MM.1S (cell line): ENCODE measurements at places on chromosomes 13 and 19.

DNA sequence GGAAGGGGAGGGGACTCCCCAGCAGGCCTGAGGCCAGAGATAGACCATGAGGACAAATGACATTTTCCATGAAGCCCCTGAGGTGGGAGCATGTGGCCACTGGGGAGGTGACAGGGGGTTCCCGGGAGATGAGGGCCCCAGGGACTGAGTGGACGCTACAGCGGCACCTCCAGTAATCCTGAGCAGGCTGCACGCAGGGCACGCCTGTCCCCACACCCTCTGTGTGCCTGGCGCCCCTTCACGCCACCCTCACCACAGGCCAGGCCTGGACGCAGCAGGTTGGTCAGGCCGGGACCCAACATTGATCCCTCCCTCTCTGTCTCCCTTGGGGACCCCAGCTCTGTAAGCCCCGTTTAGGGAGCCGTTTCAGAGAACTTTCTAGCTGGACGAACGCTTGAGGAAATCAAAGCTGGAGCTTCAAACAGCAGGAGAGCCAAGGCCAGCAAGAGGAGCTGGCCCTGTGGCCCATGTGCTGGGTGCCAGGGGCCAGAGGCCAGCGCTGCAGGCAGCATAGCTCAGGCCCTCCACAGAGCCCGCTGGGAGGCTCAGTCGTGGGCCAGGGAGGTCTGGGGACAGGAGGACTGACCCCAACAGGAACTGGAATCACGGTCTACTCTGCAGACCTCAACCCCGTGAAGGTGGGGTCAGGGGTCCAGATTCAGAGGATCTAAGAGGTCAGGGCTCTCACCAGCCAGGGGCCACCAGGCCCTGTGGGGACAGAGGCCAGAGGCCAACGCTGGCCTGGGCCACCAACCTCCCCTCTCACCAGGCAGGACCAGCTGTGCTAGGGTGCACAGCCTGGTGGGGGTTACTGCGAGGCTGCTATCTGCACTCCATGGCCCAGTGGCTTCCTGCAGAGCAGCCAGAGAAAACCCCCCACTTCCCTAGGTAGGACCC lies 14.6 kb downstream of the LSM4 start:
- H3K4me3 ChIP-seq: no peak overlapping the region
- H3K36me3 ChIP-seq: no peaks in the 10 kb centered on the region
- H3K27ac ChIP-seq: no peak overlapping the region
- H3K4me1 ChIP-seq: peaks cover 18% of the 10 kb centered on the region

- H3K27ac ChIP-seq: no peak overlapping the region
- no peaks in the 10 kb centered on the region for H3K4me1 ChIP-seq
- no peak overlapping the region for H3K4me3 ChIP-seq
- H3K27me3 ChIP-seq: no peaks in the 10 kb centered on the region
Measured at GRCh38 chr19:5580161-5580571, 12.4 kb upstream of the TINCR start.

GRCh38 chr19:6215701-6216235 lies 64.0 kb downstream of the MLLT1 start:
- no peak for DNase-seq
- no peak overlapping the region for H3K27ac ChIP-seq
- no peak overlapping the region for H3K4me3 ChIP-seq
- H3K36me3 ChIP-seq: no peaks in the 10 kb centered on the region
- no peaks in the 10 kb centered on the region for H3K4me1 ChIP-seq

DNA sequence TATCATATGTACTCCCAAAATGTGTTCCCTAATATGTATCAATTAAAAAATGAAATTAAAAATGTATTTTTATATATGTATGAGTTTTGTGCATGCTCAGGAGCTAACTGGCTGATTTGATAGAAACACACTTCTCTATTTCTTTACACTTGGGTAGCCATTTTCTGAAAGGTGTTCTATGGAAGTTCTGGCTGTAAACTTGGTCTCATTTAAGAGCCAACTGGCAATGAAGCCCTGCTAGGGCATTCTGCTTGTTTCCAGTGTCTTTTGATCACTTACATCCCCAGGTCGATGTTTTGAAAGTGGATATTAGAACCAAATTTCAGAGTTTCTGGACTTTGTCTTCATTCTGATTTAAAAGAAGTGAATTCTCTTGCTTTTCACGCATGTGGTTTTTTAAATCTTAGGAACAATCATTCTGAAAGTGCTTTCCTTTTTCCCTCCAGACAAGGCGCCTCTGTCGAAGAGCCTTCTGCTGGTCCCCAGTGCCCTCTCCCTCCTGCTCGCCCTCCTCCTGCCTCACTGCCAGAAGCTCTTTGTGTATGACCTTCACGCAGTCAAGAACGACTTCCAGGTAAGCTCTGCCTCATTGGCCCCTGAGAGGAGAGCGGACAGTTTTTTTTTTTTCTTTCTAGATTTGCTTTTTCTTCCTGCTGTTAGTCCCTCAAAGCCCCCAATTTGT lies 20.1 kb downstream of the GPR18 start:
- no peak for DNase-seq
- H3K27me3 ChIP-seq: no peaks in the 10 kb centered on the region
- H3K36me3 ChIP-seq: no peaks in the 10 kb centered on the region
- no peak overlapping the region for H3K27ac ChIP-seq

- DNase-seq: no peak
- no peaks in the 10 kb centered on the region for H3K36me3 ChIP-seq
- no peaks in the 10 kb centered on the region for H3K4me1 ChIP-seq
Measured at GRCh38 chr19:46536391-46536790, 40.7 kb upstream of the PNMA8B start.

GRCh38 chr13:46668931-46669525 lies 116.1 kb downstream of the LRCH1 start:
- H3K27me3 ChIP-seq: no peaks in the 10 kb centered on the region
- peaks cover 25% of the 10 kb centered on the region for H3K4me1 ChIP-seq
- H3K27ac ChIP-seq: no peak overlapping the region
- no peak for DNase-seq
